Myocyte (in vitro differentiated cells): ENCODE measurements at places on chromosomes 12 and 14. TPM values are rescaled to one million over a fixed set of nuclear protein-coding genes. Genes with fewer than 3 reads are reported as not detected.

Gene ZNF641
- 8.9 and 10.6 TPM in 2 replicates for total RNA-seq

Gene KCNK10
- total RNA-seq: not detected in 2 replicates

Gene GZMB
- not detected in 2 replicates for total RNA-seq

Gene KRT83
- total RNA-seq: not detected in 2 replicates

Gene PLEKHG3
- 4.4 and 5.2 TPM in 2 replicates for total RNA-seq

GRCh38 chr12:57419495-57419894 is 11.3 kb downstream of the R3HDM2 start:
- DNase-seq: no peak

DNA sequence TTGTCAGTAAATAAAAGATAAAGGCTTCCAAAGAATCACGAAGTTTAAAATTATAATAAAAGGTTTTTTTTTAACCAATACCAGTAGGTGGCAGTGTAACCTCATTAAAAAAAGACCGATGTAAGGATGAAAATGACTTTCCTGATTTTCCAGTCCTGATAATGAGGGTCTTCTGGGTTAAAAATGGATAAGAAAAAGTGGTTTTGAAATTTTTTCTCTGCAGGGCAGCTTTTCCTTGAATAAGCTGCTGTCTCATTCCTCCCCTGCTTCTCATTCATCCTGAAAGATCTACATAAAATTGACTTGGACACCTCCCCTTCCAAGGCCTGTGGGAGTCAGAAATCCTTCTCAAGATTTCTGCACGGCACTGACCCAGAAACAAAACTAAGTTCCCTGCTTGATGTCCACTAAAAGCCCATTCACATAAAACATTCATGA is 58.9 kb upstream of the FBXO33 start:
- DNase-seq: peak; percentile 59

- DNase-seq: no peak
Observed at GRCh38 chr14:101932673-101933072, 31.7 kb upstream of the DYNC1H1 start.
